ENCODE measurements at places on chromosomes 11 and 22.
A peak's percentile ranks its signal among the peaks of the same experiment; 100 is the strongest.

GRCh38 chr11:3738241-3738640 is 59.1 kb downstream of the NUP98 start:
- DNase-seq: no peak

GRCh38 chr11:25981998-25982397 is 349.9 kb upstream of the ANO3 start:
- no peak for DNase-seq

GRCh38 chr11:43298397-43298796 is 13.4 kb upstream of the API5 start:
- no peak for DNase-seq

DNA sequence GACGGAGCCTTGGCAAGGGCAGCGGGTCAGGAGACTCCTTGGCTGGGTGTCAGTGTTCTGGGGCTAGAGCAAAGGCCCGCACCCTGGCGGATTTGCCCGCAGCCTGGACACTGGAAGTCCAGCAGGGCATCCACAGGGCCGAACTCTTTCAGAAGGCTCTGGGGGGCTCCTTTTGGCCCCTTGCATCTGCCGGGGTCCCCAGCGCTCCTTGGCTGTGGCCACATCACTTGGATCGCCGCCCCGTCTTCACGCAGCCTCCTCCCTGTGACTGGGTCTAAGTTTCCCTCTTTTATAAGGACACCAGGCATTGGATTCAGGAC is 20.0 kb downstream of the MUC5AC start:
- no peak for DNase-seq

GRCh38 chr22:43205748-43206508 is 19.0 kb upstream of the TTLL12 start:
- no peak for DNase-seq

DNA sequence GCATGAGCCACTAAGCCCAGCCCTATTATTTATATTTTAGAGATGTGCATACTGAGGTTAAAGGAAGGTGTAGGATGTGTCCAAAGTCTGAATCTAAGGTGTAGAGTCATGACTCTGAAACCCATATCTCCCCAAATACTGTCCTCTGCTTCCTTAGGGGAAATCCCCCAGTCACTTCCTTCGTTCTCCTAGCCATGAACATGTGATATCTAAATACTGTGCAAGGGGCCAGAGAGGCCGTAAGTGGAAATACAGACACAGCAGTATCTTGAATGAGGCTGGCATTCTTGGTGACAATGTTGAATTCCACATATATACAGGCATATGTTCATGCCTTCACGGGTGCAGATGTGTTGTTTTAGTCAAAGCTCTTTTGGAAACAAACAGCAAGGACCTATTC is 21.3 kb upstream of the PATZ1 start:
- DNase-seq: no peak

GRCh38 chr22:30809086-30809485 is 114.4 kb downstream of the OSBP2 start:
- DNase-seq: no peak

GRCh38 chr11:64241491-64242374 is 838 bp downstream of the FKBP2 start:
- DNase-seq: no peak

- no peak for DNase-seq
Observed at GRCh38 chr22:48137640-48138039, 1375.2 kb downstream of the TBC1D22A start.

- DNase-seq: no peak
Observed at GRCh38 chr11:134906356-134906955, 494.4 kb upstream of the B3GAT1 start.

GRCh38 chr11:12569499-12570425 is 104.5 kb upstream of the TEAD1 start:
- DNase-seq: no peak

GRCh38 chr11:65401073-65401802 is 14.8 kb downstream of the FRMD8 start:
- DNase-seq: no peak

GRCh38 chr11:128582496-128583366 is 4.6 kb downstream of the ETS1 start:
- no peak for DNase-seq

DNA sequence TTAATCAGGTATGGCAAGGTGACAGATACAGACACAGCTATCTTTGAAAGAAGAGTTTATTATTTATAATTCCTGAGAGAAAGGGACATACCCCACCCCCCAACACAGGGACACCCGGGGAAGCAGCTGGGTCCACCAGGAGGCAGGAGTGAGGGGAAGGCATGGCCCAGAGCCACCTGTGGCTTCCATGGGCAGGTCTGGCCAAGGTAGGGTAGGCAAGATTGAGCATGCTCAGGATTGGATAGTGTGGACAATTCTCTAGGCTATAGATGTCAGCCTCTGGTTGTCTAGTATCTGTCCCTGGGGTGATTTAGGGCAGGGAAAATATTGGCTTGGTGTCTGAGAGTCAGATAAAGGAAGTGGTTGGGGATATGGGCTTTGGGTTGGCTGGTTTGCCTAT is 27.5 kb upstream of the SMIM35 start:
- DNase-seq: no peak

DNA sequence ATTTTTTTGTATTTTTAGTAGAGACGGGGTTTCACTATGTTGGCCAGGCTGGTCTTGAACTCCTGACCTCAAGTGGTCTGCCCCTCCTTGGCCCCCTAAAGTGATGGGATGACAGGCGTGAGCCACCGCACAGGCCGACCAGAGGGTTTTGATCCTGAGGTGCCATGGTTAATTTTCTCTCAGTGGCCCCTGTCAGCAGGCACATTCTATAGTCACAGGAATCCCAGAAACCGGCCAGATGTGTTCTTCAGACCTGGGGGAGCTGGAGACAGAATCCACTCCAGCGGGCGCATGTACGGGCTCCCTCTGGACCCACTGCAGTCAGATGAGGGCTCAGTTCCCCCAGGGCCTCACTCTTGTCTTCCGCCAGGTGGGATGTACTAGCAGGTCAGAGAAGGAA is 17.0 kb downstream of the IGLL1 start:
- DNase-seq: no peak

DNA sequence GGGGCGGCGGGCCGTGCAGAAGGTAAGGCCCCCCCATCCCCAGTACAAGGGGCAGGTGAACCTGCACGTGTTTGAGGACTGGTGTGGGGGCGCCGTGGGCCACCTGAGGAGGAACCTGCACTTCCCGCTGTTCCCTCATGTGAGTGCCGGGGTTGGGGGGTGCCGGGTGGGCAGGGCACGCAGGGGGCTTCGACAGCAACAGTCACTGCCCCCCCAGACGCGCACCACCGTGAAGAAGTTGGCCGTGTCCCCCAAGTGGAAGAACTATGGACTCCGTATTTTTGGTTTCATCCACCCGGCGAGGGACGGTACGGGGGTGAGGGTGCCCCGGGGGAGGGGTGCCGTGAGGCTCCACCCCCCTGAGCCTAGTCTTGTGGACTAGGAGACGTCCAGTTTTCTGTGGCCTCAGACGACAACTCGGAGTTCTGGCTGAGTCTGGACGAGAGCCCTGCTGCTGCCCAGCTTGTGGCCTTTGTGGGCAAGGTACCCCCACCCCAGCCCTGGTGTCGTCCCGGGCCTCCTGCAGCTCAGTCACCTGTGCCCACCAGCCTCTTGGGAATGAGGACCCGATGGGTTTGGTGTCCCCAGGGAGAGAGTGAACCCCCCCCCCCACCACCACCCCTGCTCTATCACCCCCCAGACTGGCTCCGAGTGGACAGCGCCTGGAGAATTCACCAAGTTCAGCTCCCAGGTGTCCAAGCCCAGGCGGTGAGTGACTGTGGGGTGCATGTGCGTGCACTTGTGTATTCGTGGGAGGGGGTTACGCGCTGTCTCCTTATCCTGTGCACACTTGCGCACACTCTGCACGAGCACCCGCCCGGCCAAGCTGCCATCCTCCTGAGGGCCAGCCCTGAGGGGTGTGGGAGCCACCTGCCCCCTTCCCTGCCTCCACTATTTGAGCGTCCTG is 3.8 kb downstream of the B4GALNT4 start:
- no peak for DNase-seq

- DNase-seq: no peak
Observed at GRCh38 chr11:7416080-7416479, 69.2 kb upstream of the OLFML1 start.

GRCh38 chr22:25027959-25028840 is 75.7 kb downstream of the KIAA1671 start:
- no peak for DNase-seq

DNA sequence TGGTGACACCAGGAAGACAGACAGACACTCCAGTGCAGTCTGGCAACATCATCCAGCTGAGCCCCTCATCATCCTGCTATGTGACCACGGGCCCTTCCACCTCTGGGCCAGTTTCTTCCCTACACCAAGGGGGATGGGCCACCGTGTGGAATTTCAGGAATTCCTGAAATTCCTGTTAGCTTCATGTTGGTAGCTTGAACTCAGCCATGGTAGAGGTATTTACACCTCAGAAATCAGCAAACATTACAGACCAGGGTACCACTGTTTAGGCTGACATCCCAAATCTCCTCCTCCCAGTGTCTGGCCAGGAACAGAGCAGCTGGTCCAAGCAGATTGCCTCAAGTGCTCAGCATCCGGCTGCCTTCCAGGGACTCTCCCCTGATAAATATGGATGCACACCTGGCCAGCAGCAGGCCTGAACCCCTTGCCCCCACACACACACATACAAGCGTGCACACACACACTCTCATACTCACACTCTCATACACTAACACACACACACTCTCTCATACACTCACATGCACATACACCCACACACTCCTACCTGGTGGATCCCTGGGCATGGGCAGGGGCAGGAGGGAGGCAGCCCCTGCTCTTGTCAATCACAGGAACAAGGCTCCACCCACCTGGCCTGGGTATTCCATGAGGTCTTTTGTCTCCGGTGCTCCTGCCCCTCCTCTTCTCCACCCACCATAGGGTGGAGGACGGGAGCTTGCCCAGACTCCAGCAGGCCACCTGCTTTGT is 85.2 kb downstream of the BUD13 start:
- no peak for DNase-seq

GRCh38 chr11:107493117-107493516 is 35.5 kb upstream of the CWF19L2 start:
- no peak for DNase-seq

DNA sequence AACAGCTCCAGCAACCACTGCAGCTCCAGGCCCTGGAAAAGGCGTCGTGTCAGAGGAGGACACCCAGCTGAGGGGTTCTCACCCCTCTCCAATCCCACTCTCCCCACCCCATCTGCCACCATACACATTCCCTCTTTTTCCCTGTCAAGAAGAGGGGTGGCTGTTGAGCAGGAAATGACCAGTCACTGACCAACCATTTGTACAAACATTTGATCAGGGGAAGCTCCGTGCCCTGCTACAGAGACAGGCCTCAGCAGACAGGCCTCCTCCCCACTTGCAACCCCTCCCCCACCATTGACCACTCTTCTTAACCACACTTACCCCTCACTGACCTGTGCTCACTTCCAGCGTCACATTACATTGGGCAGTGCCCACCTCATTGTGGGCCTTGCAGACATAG is 2.3 kb upstream of the VSIG2 start:
- DNase-seq: no peak

DNA sequence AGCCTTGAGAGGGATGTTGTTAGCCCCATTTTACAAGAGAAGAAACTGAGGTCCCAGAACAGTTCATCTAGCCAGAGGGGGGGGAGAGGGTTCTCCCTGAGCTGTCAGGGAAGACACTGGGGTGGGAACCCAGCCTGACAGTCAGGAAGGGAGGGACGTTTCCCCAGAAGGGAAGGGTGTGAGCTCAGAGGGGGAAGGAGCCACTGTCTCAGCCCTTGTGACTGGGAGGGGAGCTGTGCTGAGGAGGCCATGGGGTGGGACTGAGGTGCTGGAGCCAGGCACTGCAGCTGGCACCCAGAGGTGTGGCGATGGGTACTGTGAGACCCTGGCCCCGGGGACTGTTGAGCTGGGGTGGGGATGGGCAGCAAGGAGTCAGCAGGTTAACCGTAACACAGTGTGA is 35.7 kb downstream of the DAGLA start:
- no peak for DNase-seq

DNA sequence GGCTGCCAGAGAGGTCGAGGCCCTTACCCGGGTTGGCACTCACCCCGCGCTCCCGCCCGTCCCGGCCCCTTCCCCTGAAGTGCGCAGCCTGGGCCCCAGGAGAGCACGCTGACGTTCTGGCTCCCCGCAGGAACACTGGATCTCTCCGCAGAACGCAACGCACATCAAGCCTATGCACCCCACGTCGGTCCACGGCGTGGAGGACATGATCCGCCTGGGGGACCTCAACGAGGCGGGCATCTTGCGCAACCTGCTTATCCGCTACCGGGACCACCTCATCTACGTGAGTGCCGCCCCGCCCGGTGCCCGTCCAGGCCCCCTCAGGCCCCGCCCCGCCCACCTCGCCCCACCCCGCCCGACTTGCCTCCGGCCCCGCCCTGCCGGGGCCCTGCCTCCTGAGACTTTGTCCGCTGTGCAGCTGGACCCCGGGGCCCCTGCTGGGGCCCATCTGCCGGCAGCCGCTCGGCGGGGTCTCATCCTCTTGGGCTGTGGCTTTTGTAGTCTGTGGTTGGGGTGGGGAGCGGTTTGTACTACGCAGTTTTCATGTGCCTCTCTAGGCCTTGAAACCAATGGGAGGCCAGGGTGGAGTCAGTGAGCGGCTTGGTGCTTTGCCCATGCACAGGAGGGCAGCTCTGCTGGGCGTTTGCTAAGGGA is 19.7 kb downstream of the MYO7A start:
- DNase-seq: peak; percentile 25

GRCh38 chr22:45188779-45189178 is 25.1 kb downstream of the NUP50 start:
- DNase-seq: no peak

GRCh38 chr22:23511627-23512347 is 68.3 kb downstream of the IGLL1 start:
- DNase-seq: no peak

- no peak for DNase-seq
Observed at GRCh38 chr11:118806400-118806799, 15.4 kb upstream of the DDX6 start.

- no peak for DNase-seq
Observed at GRCh38 chr22:23104187-23104971, 34.1 kb downstream of the GNAZ start.

GRCh38 chr11:88435415-88435814 is 97.9 kb upstream of the CTSC start:
- no peak for DNase-seq

DNA sequence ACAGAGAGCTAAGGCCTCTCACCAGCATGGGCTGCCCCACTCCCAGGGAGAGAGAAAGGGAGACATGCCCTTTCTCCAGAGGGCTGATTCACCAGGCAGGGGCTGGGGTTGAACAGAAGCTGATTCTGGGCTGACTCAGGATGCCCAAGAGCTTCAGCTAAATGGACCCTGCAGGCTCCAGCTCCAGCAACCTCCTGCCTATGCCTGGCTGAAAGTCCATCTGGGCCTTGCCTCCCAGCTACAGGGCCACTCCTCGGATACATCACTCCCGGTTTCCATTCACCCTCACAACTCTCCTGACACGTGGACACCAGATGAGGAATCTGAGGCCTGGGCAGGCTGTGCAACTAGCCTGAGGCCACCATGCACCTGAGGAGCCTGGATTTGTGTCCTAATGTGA is 215.5 kb downstream of the BUD13 start:
- DNase-seq: no peak
